Stimulated activated CD8-positive, alpha-beta memory T cell treated with anti-CD3 and anti-CD28 coated beads, Interleukin-15, amount 100 ng/mL, for 4 hours (primary cell): ENCODE measurements at places on chromosomes 12 and 14.

GRCh38 chr14:20998674-20999366 is at the start of gene SLC39A2:
TSS of gene SLC39A2 (plus strand) at chr14:20999293. CDS start at chr14:20999447, 154 bp downstream.
- DNase-seq, result no peak

DNA sequence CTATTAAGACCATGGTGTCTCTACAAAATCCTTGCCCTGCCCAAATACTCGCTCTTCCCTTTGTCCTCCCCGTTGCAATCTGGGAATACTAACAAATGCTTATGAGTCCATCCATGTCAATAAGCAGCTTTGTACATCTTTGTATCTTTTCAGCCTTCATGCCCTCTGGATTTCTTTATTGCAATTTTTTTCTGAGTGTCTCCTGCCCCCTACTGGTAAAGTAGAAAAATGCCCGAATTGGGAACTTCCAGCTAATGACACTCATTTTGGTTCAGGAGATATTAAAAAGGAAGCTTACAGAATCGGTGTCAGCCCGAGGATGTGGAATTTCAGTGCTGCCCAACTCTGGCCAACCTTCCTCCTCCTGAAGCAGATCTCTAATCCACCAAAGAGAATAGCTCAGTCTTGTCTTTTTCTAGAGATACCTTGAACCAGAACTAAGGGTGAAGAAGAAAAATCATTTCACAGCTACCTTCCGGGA is 46.0 kb downstream of the SH2B3 start:
- DNase-seq, result no peak

GRCh38 chr14:101061411-101062064 is 158.0 kb upstream of the RTL1 start:
- no peak for DNase-seq

GRCh38 chr14:89481196-89481595 is 64.2 kb upstream of the FOXN3 start:
- no peak for DNase-seq

DNA sequence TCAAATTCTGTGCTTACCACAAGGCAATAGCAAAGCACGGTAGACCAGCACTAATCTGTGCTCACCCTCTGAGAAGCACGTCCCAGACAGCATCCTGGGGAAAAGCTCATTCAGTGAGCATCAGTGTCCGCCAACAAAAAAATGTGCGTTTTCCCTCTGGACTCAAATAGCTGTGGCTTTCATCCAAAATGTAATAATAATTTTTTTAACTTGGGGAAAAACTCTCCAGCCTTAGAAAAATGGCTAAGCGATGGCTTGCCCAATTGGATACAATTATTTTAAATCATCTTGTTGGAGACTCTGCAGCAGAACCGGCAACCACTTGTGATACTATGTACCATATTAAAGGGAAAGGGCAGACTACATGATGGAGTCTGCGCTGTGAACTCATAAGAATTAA is 1.1 kb upstream of the KRT77 start:
- DNase-seq, result no peak

DNA sequence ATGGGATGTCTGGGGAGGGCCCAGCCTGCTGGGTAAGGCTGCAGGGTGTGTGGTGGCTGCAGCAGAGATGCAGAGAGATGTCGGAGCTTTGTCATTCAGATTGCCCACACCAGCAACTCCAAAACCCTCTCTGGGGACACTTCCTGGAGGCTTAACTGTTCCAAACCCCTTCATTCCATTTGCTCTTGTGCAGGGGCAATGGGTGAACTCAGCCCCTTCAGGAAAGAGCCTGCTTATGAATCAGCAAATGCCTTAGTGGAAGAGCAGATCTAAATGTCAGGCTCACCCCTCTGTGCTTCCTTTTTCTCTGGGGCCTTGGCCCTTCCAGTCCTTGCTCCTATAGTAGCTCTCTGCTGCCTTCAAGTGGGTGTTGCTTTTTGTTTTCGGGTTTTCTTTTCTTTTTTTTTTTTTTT is 36.7 kb upstream of the GPATCH2L start:
- DNase-seq, result no peak

- no peak for DNase-seq
These were observed 58.5 kb upstream of the TMPO start for GRCh38 chr12:98456576-98457573.

- DNase-seq, result no peak
These were observed 4.4 kb downstream of the WNT5B start for GRCh38 chr12:1633459-1633858.

DNA sequence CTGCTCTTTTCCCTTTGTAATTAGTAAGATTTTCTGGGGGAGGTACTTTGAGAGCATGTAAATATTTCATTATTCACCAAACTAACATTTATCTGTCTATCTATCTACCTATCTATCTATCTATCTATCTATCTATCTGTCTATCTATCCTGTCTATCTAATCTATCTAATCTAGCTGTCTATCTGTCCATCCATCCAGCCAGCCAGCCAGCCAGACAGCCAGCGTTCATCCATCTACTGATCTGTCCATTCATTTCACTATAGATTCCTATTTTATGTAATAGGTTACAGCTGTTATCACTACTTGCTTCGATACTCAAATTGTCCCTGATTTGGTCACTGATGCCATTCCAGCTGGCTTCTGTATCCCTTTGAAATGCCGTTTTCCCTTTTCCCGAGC is 67.9 kb downstream of the PRMT8 start:
- DNase-seq, result no peak

- DNase-seq, result no peak
These were observed 115.4 kb upstream of the MYL2 start for GRCh38 chr12:111035578-111036301.

- DNase-seq, result no peak
These were observed 1.8 kb downstream of the VSX2 start for GRCh38 chr14:74240794-74241651.

DNA sequence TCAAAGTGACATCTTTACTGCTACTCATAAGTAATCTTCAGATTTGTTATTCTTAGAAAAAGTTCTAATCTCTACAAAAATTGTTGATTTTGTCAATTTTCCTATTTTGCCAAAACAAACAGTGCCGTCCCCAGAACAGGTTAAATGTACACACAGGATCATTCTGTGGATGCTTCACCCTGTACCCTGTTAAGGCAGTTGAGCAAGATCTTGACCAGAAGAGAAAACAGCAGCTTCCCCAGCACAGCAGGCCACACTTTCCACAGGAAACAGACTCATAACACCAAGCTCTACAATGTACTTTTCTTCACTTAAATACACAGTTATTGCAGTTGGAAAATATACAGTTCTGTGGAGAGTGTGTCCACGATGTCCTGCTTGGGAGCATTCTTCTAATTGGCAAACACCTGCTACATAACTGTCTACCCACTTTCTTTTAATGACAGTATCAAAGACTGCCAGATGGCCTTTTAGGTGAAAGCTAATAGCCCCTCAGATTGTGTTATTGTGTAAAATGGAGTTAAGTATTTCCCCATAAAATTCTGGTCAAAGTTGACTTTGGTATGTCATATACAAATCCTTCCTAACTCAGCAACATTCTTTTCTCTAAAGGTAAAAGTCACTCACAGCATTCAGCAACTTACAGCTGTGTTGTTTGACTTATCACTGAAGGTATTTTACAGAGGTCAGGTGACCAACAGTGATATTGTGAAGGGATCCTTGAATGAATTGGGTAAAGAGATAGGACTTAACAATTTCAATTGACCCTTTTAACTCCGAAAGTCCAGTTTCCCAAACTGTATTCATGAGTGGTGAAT is 77.0 kb downstream of the SEC23A start:
- DNase-seq, result no peak

GRCh38 chr14:66268802-66269334 is 217.3 kb upstream of the CCDC196 start:
- no peak for DNase-seq

- no peak for DNase-seq
These were observed 12.1 kb downstream of the ADCK1 start for GRCh38 chr14:77812028-77812427.

- no peak for DNase-seq
These were observed 33.3 kb downstream of the ACTN1 start for GRCh38 chr14:68945585-68946488.

GRCh38 chr14:32896979-32897697 is 41.5 kb upstream of the NPAS3 start:
- no peak for DNase-seq
